GM12892 (cell line): ENCODE measurements at places on chromosomes 6 and 20.

DNA sequence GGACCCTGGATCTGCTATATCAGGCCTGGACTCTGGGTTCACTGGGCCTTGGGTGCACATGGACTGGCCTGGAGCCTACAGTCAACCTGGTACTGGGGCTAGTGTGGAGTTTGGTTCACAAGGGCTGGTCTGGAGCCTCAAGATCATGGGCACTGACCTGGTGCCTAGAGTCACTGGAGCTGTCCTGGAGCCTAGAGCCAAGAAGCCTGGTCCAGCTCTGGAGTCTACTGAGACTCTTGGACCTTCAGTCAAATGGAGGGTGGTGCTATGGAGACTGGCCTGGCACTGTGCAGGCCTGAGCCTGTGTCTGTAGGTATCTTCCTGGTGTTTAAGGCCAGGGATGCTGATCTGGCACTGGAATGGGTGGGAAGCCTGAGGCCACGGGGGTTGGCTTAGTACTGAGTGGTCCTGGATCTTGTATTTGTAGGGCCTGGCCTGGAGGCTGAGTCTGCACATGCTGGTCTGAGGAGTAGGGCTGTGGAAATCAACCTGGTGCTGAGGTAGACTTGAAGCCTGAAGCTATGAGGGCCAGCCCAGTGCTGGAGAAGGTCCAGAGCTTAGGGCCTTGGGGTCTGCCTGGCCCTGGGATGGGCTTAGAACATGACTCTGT lies 16.5 kb upstream of the WFDC9 start:
- no peak for DNase-seq

DNA sequence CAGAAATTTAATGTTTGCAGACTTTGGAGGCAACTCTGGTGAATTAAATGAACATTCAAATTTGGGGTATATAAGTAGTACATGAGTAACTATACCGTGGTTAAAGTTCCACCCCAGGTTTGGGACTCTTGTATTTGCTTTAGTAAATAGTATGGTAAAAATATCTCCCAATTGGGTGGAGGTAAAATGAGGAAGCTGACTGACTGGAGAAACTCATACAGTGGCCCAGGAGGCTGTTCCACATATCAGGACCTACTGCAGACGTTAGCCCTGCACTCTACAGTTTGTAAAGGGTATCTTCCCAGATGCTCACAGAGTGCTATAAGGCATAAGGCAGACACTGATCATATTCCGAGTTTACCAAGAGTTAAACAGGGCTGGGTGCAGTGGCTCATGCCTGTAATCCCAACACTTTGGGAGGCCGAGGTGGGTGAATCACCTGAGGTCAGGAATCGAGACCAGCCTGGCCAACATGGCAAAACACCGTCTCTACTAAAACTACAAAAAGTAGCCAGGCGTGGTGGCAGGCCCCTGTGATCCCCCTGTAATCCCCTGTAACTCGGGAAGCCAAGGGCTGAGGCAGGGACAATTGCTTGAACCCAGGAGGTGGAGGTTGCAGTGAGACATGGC lies 53.7 kb downstream of the CPXM1 start:
- no peak for DNase-seq

DNA sequence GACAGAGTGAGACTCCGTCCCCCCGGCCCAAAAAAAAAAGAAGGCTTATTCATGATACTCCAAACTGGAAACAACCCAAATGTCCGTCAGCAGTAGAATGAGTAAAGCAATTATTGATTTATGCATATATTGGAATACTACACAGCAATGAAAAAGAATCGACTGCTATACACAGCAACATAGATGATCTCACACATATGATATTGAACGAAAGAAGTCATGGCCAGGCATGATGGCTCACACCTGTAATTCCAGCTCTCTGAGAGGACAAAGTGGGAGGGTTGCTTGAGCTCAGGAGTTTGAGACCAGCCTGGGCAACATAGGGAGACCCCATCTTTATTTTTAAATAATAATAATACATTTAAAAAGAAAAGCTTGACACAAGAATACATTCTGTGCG lies 28.5 kb downstream of the BCAS4 start:
- DNase-seq = no peak

- no peak for DNase-seq
Measured at GRCh38 chr20:52922436-52922835, 49.7 kb upstream of the TSHZ2 start.

DNA sequence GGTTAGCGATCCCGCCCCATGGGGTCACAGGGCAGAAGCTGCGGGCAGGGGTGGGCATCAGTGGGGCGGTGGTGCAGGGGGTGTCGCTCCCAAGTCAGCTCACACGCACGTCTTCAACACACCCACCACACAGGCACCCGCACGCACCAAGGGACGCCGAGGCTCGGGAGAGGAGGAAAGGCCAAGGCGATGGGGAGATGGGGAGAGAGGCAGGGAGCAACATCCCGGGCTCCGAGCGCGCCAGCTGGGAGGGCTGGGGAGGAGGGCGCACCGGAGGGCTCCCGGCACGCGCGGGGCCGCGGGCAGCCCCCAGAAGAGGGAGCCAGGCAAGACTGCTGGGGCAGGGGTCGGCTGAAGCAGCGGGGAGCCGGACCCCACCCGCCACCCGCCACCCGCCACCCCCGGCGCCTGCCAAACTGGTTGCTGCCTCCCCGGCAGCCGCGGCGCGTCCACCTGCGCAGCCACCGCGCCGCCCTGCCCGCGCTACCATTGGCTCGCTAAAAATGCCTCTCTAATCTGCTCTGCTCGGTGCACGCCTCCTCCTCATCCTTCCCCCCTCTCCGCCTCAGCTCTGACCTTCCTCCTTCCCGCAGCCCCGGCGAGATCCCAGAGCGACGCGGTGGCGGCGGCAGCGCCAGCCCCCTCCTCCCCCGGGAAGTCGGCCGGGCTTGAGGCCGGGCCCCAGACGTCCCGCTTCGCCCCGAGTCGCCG lies at the start of gene PACSIN1:
Gene PACSIN1 (plus strand): TSS at position 546 of the 711 bp plus-strand sequence. CDS start 60,230 bp downstream, outside the sequence.
- DNase-seq = peak; percentile 57

GRCh38 chr20:64242797-64243475 lies 12.6 kb upstream of the PCMTD2 start:
- no peak for DNase-seq

DNA sequence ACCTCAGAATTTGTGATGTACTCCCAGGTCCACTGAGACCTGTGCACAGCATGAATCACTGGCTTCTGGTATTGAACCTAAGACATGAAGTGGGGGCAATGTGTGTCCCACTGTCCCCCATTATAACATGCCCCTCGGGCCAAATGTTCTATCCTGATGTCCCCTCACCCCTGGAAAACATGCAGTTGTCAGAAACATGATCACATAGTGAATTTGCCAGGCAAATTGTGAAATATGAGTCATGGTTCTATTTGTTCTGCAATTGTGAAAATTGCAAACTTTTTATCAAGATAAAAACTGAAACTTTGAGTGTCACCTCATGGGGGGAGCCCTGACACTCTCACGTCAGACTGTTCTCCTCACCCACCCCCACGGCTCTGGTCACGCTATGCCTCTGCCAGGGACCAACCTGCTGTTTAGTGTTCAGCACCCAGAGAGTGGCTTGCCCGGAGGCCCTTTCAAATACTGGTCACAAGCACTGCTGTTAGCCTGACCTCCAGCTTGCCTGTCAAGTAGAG lies 305.3 kb downstream of the CLIC5 start:
- peak; percentile 20 for DNase-seq

DNA sequence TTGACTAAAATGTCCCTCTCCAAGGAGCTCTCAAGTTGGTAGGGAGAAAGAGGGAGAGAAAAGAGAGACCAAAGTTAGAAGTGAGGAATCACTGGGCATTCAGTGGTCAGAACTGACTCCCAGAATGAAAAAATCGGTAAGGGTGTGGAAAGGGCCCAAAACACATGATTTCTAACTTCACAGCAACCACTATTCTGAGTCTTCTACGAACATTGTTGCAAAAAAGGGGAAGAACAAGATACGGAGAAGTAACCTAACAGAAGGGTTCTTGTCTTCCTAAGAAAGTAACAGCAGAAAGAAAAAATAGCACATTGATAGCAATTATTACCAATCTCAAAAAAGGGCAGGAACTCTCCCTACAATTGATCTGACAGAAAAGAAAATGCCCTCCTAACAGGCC lies 65.6 kb downstream of the ATP9A start:
- DNase-seq = no peak

- no peak for DNase-seq
Measured at GRCh38 chr20:61267241-61267640, 15.2 kb downstream of the CDH4 start.

- no peak for DNase-seq
Measured at GRCh38 chr6:32244270-32244669, 20.4 kb upstream of the NOTCH4 start.

GRCh38 chr6:15569035-15569995 lies 93.5 kb downstream of the DTNBP1 start:
- no peak for DNase-seq

GRCh38 chr6:31422587-31422986 lies 19.2 kb downstream of the MICA start:
- DNase-seq = no peak

- no peak for DNase-seq
Measured at GRCh38 chr20:14829906-14830305, 492.5 kb upstream of the FLRT3 start.

- peak; percentile 46 for DNase-seq
Measured at GRCh38 chr6:106510090-106510970, 119.0 kb downstream of the RTN4IP1 start.

DNA sequence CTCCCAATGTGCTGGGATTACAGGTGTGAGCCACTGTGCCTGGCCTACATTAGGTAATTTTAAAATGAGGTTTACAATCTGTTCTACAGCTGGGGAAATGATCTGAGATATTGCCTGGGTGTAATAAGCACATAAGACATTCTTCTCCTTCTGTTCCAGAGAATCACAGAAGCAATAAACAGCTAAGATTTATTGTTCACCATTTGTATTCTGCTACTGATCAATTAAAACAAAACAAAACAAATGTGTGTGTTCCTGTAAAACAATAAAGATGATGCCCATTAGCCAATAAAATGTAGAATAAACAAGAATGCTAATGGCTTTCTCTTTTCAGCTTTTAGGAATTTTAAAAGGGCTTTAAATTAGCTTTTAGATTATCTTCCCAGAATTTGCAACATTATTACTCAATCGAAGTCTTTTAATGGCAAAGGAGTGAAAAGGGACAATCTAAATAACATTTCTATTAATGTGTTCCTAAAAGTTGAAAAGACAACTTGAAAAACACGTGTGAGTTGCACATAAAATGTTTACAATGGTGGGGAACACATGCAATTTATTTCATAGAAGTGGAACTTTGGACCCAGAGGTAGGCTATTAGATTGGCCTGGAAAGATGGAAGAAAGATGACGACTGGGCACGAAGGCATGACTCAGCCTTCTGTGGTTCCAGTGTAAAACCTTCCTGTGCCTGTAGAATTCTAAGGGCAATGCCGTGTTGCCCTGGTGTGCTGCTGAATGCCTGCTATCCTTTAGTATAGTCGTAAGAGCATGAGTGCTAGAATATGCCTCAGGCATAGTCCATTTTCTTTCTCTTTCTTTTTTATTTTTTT lies 29.0 kb upstream of the DEK start:
- no peak for DNase-seq

DNA sequence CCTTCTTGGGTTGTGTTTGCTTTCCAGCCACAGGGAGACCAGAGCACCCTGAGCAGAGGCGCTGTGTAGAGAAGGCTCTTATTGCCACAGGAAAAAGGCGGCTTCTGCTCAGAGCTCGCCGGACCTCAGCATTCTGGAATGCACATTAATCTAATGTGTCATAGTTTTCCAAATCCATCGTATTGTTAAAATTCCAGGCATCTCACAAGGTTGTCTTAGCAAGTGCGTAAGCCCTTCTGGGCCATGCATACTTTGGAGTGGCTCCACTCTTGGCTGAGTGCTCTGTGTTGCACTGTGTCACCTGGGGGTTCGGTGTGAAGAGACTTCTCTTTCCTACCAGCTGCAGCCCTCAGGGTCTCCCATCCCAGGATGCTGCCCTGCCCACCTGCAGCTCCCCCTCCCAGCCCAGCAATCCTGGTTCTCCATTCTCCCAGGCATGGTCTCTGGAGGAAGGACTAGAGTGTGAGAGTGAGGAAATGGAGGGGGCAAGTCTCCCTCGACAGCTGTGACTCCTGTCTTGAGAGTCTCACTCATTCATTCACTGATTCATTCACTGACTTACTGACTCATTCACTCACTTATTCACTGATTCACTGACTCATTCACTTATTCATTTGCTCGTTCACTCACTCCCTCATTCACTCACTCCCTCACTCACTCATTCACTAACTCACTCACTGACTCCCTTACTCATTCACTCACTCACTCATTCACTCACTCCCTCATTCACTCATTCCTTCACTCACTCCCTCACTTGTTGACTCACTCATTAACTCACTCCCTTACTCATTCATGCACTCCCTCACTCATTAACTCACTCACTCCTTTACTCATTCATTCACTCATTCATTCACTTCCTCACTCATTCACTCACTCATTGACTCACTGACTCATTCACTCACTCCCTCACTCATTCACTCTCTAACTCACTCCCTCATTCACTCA lies 83.7 kb upstream of the MPC1 start:
- no peak for DNase-seq

DNA sequence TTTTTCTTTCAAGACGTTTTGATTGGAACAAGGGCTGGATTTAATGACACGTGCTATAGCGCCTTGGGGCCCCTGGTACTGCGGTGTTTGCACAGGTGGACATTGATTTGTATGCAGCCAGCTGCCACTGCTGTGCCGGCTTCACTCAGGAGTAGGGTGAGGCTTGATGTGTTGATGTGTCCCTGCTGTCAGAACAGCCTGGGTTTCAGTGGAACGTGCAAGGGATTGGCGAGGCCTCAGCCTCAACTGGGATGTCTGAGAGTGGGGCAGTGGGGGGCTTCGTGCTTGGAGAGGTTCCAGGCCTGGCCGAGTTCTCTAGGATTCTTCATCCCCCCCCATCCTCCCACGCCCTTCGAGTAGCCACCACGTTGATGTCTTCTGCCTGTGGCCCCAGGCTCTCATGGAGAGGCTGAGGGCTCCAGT lies 23.0 kb downstream of the PYGB start:
- DNase-seq = no peak

- no peak for DNase-seq
Measured at GRCh38 chr20:56359212-56360132, 698 bp downstream of the FAM210B start.

- DNase-seq = no peak
Measured at GRCh38 chr20:34624629-34625028, 52.3 kb downstream of the PIGU start.

DNA sequence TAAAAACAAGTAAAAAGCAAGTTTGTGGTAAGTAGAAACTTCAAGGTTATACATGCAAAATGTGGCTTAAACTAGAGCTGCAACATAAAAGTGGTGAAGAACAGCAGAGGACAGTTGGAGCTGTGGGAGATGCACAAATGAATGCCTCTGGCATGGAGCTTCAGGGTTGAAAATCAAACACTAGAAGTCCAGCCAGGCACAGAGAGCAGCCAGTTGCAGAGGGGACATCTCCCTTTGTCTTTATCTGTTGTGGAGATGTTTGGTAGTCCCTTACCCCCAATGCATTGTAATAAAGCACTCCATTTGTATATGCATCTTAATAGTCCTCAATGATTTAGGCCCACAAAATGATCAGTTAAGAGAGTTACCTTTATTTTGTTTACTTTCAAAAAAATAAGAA lies 73.1 kb upstream of the C20orf144 start:
- no peak for DNase-seq
